ENCODE measurements at places on chromosomes 12 and 14.

DNA sequence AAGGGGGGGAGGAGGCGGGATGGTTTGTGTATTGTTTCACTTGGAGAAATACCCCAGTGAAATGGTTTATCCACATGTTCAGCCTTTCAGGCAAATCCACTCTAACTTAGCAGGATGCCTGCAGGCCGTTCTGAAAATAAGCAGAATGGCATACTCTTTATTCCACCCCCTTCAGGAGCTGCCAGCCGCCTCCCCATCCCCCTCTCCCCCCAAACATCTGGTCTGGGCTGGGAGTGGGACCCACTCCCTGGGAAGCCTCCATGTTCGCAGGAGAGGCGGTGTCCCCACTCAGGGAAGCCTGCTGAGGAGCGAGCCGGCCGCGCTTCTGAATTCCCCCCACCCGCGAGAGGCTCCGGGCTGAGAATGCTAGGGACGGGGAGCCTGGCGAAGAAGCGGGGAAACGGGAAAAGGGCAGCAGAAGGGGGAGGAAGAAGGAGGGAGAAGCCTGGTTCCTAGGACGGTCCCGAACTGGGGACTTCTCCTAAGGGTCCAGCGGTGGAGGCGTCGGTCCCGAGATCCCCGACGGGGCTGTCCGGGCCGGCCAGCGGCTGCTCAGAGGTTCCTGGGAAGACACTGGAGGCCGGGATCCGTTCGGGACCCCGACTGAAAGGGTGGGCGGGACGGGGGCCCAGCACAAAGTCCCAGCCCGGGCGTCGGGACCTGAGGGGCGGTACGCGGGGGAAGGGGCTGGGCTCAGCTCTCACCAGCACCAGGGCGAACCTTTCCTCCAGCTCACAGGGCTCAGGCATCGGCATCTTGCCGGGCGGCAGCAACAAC, 666 bp downstream of the FMNL3 start:
- DNase-seq: no peak

DNA sequence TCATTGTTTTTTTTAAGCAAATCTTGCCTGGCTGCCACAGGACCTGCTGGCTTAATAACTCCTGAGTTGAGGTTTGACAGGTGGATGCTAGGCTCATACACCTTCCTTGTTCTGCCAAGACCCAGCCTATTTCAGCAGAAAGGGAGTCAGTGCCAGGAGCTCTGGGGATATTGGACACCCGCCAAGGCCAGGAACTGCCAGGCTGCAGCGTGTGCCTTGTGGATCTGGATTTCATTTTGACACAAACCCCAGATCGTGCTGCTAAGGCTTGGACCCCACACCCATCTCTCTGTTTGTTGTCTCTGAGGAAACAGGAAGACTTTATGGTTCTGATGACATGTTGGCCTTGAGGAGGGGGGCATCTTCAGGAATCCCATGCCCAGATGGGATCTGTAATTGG, 44.4 kb upstream of the PRIMA1 start:
- no peak for DNase-seq

GRCh38 chr12:78392918-78393317, 471.7 kb upstream of the SYT1 start:
- no peak for DNase-seq

DNA sequence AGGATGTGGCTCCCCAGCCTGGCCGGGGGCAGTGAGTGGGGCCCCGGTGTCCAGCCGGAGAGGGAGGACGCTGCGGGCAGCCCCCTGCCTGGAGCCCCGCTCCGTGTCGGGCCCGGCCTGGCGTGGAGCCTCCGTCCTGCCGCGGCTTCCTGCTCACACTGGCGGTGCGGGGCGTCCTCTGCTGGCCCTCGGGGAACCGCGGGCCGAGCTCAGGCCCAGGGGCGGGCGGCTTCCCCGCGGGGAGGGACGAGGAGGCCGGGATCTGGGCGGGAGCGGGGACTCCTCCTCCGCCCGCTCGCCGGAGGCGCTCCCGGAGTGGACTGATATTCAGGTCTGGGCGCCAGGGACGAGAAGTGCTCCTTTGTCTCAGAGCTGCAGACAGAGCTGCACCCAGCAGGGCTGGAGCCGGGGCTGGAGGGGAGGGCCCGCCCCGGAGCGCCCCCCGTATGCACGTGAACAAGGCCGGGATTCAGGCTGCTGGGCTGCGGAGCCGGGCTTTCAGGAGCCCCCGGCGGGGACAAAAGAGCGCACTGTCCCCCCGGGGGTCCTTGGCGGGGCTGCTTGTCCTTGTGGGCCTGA, 2.2 kb downstream of the MMP17 start:
- DNase-seq: peak; percentile 56

DNA sequence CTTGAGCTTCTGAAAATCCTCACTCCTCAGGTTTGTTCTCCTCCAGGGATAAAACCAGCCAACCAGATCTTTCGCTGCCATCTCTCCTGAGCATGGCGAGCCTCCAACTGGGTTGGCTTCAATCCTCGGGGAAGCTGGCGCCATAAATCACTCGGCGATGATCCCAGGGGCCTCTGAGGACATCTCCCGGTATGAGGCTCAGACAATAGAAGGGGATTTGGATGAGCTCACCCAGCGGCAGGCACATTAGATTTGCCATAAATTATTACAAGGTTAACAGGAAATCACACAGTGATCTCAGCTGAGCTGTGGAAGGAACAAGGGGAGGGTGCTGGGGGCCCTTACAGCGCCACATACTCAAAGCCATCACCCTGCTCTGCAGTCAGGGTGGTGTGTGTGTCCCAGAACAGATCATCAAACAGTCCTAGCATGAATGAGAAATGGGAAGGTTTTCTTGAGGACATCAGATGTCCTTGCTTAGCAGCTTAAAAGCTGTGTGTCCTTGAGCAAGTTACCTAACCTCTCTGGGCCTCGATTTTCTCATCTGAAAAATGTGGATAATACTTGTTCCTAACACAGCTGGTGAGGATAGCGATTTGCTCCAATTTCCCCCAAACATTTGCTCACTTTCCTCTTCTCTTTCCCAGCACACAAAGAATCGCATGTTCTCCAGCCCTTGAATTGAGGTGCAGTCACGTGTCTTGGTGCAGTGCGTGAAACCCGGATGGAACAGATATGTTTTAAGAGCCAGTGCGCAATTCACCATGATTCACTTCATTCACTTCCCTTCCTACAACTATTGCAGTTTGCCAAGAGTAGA, 142.8 kb downstream of the SCARB1 start:
- no peak for DNase-seq

DNA sequence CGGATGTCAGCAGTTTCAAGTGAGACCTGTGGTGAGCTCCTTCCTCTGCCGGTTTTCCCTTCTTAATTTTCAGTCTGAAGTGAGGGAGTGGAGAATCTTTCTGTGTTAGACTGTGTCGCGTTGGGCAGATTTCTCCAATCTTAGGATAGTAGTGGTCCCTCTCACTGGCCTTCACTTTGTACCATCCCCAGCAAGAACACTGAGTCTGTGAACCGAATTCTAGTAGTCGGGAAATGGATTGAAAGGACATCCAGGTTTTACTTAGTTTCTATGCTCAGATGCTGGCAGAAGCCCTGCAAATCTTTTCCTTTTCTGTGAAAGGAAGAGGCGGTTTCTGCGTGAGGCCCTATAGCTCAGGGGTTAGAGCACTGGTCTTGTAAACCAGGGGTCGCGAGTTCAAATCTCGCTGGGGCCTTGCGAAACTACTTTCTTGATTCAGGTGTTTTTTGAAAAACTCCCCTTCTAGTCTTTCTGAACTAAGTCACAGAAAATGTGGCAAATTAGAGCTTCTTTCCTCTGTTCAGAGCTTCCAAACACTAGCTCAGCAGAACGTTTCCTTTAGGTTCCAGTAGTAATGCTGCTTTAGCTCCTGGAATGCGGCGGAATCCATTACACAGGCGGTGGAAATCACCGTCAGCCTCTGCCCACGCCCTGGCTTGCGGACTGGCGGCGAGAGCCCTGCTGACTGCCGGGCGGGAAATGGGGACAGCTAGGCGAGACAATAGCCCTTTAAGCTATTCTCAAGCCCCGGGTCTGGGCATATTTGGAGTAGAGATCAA, 2.8 kb upstream of the RNASE4 start:
- DNase-seq: peak; percentile 91

DNA sequence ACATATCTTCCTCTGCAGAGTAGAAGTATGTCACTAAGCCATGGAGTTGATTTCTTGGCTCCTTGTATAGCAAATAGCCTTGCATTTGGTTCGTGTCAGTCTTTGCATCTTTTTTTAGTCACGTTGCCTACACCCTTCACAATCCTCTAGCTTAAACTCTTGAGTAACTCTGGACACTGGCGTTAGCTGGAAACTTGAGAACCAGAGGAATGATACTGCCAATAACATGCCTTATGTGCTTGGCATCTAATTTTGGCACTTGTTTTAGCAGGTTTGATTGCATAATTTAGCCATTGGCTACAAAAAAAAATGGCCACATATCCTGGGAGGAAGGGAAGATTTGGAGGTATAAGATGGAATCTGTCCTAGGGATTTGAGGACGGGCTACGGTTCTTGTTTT, 136.2 kb downstream of the ETV6 start:
- no peak for DNase-seq

DNA sequence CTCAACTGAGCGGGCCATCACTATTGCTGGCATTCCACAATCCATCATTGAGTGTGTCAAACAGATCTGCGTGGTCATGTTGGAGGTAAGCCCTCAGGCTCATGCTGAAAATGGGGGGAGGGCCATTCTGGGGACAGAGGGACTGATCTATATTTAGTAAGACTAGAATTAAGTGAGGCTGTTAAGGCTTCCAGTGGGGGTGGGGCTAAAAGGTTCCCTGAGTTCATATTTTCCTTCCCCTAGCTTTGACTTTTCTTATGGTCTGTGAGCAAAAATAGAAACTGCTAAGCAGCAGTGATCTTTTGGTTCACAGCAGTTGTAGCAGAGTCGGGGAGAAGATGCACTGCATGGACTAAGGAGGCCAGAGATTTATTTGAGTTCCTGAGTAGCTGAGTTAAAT, 9.2 kb downstream of the PCBP2 start:
- DNase-seq: no peak

DNA sequence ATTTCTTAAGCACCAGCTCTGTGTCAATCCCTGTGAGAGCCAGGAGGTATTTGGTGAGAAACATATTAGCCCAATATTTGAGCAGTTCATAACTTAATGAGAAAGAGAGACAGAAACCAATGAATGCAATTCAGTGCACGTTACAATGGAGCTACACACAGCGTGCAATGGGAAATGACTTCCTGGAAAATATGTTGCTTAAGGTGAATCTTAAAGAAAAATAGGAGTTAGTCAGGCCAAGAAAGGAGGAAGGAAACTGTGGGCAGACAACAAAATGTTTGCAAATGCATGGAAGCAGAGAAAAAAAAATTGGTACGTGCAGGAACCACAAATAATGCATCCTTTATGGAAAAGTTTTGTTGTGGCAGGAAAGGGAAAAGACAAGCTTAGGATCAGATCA, 481.7 kb downstream of the BCAT1 start:
- no peak for DNase-seq

- no peak for DNase-seq
Measured at GRCh38 chr12:71063087-71063486, 94.7 kb downstream of the TSPAN8 start.

DNA sequence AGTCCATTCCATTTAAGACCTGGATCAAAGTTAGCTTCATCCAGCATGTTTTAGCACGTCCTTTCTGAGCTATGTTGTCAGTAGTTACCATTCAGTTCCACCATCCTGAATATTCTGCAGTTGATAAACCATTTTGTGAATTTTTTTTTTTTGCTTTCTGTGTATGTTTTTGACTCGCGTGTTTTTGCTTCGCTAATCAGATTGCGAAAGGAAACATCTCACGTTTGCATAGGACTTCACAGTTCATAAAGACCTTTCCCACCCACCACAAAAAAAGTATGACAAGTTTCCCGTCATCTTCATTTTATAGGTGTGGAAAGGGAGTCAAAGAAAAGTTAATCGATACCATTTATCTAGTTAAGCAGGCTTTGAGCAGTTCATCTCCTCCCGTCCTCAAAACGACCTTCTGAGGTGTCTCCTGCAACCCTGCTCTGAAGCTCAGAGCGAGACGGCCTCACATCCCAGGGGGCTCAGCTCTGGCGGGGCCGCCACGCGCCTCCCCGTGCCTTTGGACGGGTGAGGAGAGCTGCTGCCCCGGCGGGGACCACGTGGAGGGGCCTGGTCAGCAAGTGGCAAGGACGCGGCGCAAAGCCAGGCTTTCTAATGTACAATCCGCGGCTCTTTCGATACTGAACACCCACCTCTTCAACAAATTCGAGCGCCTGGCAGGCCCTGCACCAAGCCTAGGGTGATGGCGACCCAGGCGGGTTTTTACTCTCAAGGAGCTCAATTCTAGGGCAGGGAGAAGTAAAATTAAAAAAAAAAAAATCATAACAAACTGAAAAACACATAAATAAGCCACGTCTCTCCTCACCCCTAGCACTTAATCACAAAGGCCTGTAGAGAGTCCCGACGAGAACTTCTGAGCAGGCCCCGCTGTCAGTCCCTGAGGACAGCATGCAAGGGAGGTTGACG, 988 bp upstream of the TMEM263 start:
- no peak for DNase-seq

DNA sequence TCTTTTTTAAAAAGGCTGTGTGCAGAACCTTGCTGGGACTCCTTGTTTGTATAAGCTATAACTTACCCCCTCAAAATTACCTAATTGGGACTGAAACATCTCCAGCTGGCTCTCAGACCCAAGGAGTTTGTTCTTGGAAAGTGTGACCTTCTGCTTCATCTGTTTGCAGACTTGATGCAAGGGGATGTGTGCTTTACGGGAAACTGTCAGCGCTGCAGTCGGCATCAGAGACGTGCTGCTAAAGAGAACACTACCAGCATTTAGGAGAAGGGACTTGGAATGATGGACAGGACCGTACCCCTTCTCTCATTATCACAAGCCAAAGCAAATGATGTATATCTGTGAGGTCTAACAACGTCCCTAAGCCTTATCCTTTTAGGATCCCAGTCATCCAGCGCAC, 174.2 kb upstream of the PARP11 start:
- DNase-seq: no peak

GRCh38 chr12:1272142-1272541, 281.1 kb downstream of the ERC1 start:
- DNase-seq: peak; percentile 21

DNA sequence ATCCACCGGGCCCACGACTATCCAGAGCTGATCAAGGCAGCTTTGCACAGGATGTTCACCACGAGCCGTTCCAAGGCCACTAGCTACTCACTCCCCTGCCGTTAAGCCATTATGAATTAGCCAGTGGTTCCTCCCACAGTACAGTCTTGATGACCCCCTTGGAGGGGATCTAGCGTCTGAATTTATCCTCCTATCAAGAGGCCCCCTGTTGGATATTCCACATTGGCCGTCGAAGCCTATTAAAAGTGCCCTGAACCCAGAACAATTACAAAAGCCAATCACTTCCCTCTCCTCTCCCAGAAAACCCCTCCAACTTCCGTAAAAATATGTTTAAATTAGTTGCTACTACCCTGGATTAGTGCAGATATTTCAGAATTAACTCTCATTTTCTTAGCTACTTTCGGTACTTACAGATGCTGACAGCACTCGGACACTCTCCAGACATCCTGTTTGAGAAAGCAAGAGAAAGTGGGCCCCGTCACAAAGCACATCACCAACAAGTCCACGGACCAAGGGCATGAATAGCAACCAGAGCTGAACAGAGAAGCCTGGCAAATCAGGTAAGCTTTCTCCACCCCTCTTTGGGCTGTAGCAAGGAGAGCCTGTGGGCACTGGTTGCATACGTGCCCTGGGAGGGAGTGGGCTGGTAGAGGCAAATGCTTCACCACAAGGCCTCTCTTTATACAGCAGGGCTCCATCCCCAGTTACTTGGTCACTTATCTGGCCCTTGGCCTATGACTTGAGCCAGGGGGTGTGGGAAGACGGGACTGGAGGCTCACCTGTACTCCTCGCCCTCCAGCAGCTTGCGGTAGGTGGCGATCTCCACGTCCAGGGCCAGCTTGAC, 5.3 kb downstream of the KRT3 start:
- no peak for DNase-seq

- DNase-seq: peak; percentile 58
Measured at GRCh38 chr12:131603939-131604795, 106.7 kb upstream of the SFSWAP start.

GRCh38 chr12:115403253-115403652, 719.3 kb upstream of the TBX3 start:
- DNase-seq: no peak
